Amygdala (tissue), 56 donors: ENCODE measurements at places on chromosomes 12 and 14.
A peak's percentile ranks its signal among the peaks of the same experiment; 100 is the strongest.

DNA sequence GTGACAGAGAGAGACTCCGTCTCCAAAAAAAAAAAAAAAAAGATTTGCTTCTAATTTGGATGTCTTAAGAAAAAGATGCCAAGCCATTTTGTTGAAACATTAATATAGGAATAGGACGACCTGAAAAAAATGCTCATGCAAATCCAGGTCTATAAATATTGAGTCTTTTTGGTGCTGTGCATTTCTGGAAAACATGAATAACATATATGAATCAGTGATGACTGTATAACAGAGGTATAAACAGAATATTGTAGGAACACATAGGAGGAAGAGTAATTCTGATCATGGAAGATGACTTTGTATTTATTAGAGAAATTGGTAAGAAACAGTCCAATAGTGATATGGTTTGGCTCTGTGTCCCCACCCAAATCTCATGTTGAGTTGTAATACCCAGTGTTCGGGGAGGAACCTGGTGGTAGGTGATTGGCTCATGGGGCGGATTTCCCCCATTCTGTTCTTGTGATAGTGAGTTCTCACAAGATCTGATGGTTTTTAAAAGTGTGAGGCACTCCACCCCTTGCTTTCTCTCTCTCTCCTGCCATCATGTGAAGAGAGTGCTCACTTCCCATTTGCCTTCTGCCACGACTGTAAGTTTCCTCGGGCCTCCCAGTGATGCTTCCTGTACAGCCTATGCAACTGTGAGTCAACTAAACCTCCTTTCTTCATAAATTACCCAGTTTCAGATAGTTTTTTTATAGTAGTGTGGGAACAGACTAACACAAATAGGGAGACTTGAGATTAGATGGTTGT, 3.0 kb upstream of the SRSF5 start:
- no peak for DNase-seq

DNA sequence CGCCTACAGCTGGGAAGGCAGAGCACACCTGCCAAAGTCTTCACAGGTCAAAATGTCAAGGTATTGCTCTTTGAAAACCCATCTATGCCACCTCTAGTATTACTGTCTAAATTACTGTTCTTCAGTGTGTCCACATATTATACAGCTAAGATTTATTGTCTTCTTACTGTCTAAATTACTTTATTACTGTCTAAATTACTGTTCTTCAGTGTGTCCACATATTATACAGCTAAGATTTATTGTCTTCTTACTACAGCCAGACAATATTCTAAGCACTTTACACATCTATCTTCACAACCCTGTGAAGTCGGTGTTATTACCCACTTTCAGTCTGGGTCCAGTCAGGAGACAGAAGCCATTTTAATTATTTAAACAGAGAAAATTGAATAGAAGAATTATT, 173.9 kb downstream of the MYRFL start:
- no peak for DNase-seq

DNA sequence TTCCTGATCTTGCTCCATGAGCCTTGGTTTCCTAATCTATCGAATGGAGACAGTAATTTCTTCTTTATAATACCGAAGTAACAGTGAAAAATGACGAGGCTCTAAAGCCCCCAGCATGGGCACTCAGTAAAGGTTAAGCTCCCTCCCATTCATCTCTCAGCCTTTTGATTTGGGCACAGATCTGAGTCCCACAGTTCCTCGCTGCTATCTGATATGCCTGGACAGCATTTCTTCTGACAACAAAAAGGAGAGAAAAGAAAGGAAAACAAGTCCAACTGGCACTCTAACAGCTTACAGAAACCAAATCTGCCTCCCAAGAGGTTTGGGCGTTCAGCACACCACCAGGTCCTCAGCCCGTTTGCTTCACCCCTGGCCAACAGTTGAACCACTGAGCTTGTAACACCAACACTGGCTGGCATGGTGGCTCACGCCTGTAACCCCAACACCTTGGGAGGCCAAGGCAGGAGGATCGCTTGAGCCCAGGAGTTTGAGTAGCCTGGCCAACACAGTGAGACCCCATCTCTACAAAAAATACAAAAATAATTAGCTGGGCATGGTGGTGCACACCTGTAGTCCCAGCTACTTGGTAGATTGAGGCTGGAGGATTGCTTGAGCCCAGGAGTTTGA, 19.5 kb downstream of the CCDC88C start:
- no peak for DNase-seq

DNA sequence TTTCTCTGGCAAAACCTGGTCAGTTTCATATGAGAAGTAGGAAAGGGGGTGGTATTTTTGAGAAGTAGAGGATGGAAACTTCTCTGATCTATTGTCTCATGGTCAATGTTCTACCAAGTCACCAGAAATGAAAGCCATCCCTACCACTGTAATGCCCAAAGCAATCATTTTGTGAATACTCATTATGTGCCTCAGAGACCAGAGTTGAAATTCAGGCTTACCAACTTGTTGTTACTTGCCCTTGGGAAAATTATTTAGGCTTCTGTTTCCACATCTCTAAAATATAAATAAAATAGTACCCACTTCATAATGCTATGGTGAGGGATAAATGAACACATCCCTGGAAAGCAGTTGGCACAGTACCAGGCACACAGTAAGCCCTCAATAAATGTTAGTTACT, 723.7 kb upstream of the TBX3 start:
- no peak for DNase-seq

DNA sequence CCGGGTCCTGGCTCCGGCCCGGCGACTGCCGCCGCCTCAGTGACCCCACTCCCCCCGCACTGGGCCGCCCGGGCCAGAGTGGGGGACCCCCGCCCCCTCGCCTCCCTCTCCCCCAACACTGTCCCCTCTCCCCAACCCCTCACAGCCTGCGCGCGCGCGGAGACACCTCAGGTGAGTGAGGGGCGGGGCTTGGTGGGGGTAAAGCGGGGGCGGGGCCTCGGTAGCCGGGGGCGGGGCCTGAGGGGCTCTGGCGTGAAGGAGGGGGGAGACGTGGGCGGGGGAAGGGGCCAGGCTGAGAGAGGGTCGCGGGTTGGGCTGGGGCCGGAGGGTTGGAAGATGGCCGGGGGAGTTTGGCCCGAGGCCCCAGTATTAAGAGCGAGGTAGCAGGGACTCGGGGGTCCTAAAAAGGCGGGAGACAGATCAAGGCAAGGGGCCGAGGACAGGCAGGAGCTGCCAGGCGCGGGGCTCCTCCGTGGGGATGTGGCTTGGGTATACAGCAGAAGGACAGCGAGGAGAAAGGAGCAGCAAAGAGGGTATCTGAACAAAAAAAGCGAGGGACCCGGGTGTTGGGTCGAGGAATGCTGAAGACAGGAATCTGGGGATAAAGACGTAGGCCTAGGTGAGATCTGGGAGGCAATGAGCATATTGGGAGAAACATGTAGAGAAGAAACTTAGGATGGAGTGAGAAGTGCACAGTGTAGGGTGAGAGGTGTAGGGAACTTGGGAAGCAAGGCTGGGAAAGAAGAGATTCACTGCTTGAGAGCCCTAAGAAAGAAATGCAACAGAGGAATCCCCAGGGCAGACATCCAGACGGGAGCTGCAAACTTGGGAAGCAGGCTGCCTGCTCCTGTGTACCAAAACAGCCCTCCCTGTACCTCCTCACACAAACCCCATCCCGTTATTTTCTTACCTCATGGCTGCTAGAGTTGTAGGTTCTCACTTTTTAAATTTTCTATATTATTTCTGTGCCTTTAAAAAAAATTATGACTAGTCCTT, 10.8 kb downstream of the SUOX start:
- DNase-seq: peak; percentile 54

- DNase-seq: no peak
Measured at GRCh38 chr14:81009346-81009745, 53.9 kb downstream of the TSHR start.

GRCh38 chr12:118327391-118327790, 45.3 kb downstream of the TAOK3 start:
- DNase-seq: no peak

GRCh38 chr12:81963026-81963425, 203.9 kb upstream of the PPFIA2 start:
- DNase-seq: no peak

- DNase-seq: no peak
Measured at GRCh38 chr14:78904094-78904493, 733.9 kb downstream of the NRXN3 start.

DNA sequence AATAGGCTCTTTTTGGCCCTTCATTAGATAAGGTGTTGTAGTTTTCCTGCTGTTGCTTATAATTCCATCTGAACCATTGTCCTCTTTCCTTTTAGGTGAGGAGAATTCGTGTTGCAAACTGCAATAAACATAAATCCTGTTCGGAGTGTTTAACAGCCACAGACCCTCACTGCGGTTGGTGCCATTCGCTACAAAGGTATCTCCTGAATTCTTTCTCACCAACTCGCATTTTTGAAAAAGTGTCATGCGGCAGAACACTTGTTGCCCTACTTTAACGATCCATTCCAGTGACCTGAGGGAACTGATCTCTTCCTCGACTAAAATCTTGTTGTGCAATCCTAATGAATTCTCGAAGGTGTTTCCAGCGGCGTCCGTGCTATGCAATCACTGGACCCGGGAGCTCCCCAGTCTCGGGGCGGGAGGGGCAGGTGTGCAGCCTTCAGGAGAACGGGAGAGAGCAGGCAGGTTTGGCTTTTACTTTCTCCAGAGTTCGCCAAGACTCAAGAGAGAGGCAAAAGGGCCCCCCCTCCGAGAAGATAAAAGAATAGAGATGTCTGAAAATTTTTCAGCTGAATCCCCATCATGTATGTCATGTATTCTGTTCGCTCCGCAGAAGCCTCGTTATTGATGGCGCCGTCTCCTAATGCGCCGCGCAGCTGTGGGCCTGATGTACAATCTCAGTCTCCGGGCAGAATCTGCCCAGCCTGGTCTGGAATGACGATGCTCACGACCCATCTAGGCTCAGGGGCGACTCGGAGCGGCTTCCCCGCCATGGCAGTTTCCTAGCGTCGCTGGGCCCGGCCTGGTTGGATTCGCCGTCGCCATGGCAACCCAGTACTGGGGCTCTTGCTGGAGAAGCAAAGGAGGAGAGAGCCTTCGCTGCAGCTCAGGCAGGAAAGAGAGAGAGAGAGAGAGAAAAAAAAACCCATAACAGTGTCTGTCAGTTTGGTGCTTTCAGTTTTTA, 38.2 kb downstream of the PLXNC1 start:
- DNase-seq: peak; percentile 64

DNA sequence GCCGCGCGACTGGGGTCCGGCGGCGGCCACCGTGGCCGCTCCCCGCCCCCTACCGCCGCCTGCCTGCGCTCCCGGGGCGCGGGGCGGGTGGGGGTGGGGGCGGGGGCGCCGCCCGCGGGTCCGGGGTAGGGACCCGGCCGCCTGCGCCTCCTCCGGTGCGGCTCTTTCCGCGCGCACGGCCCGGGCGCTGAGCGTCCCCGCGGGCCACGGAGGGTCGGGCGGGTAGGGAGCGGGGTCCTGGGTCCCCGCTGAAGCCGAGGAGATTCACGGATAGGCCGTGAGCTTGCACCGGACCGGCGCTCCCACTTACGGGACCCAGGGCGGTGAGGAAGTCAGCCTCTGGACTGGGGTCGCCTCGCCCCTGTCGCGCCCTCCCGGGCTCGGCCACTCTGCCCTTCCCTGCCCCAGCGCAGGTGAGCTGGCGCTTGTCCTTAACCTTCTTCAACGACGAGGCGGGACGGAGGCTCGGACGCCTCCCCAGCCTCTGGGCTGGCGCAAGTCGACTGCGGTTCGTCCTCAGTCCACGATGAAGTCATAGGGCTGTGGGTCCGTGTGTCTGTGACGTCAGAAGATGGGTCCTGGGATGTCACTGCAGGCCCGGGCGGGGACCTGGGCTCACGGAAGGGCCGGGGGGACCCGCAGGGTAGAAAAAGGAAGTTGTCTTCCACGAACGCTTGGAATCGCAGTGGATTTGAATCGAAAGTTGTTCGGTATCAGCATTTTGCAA, 514 bp downstream of the FBXO34 start:
- DNase-seq: peak; percentile 45

DNA sequence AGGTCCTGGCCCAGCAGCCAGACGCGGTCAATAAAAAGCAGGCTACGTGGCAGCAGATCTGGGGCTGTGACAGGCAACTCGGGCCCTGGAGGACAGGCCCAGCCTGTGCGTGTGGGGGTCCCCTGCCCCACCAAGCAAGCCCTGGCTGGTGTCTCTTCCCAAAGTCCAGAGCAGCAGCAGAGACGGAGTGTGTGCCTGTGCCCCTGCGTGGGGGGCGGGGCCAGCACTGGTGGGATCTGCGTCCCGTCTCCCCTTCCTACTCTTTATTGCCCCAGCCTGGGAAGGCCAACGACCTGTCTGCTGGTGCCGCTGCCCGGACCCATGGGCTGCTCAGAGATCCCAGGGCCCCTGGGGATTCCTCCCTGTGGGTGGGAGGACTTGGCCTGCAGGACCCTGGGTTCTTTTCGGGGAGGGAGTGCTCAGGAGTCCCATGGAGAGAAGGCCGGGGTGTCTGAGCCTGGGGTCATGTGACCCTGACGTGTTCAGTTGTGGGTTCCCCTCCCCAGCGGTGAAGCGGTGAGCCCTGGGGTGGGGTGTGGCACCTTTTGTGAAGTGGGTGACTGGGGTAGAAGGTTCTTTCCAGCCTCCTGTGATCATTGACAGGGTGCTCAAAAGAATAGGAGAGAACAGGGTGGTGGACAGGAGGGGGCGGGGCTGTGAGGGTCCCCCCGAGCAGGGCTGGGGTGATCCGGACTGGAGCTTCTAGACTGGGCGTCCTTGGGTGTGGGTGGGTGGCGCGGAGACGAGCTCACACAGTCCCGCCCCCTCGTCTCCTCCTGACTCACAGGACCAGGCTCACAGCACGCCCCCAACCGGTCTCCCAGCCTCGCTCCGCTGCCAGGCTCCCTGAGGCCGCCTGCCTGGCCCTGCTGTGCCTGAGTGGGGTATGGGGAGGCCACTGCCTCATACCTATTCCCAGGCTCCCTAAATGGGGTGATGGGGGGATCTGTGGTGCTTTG, 22.4 kb downstream of the ASPG start:
- no peak for DNase-seq

DNA sequence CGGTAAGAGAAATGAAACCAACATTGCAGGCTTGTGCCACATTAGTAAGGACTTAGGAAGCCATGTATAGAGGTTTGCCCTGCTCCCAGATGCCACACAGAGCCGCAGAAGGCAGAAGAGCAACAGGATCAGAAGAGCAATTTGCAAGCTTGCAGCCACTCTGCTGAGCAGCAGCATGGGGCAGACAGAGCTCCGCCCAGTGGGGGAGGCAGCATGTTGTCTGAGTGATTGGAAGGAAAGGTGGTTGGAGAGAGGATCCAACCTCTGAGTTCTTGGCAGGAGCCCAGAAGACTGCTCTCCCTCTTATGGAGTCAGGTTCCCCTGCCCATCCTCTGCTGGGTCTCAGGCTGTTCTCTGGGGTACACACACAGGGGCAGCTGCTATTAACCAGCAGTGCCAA, 2.3 kb upstream of the KRT6A start:
- DNase-seq: no peak

- no peak for DNase-seq
Measured at GRCh38 chr12:96117460-96117859, 76.7 kb upstream of the ELK3 start.
